NCI-H1694 treated with DMSO at 0.1 percent for 48 hours (cell line): ENCODE measurements at places on chromosomes 2 and 18.

- DNase-seq = no peak
Observed at GRCh38 chr18:45637546-45638327, 22.5 kb downstream of the SLC14A2 start.

DNA sequence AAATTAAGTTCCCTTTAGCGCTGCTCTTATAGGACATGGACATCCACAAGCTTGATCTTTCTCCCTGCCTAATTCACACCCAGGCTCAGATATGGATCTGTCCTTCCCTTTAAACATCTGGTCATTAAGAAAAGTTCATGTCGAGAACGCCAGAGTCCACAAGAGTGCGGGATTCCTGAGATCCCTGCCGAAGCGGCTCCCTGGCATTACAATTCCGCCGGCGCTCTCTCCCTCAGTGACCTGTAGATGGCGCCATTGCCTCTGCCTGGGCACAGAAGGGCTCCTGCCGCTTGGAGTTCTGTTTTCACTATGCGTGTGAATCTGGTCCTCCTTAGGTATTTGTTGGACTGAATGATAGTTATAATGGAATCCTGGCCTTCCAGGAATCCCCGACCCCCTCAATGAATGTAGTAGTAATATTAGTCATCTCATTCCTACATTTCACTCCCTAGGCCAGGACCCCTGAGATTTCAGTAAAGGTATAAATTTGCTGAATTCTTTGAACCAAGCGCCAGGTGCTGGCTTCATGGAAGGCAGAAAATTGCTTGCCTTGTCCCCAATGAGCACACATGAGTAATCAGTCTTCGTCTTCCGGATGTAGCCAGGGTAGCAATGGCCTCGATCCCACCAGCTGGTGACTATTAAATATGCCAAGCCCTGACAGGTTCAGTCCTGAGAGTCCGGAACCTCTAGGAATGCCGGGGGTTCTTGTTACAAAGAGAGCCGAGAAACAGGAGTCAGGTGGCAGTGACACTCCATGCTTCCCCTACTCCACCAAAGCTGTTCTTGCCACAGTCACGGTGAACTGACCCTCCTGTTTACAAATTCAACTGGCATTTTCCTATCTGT lies 26.4 kb upstream of the CD207 start:
- peak; percentile 72 for DNase-seq

- no peak for DNase-seq
Observed at GRCh38 chr2:60339286-60339685, 214.2 kb downstream of the BCL11A start.

DNA sequence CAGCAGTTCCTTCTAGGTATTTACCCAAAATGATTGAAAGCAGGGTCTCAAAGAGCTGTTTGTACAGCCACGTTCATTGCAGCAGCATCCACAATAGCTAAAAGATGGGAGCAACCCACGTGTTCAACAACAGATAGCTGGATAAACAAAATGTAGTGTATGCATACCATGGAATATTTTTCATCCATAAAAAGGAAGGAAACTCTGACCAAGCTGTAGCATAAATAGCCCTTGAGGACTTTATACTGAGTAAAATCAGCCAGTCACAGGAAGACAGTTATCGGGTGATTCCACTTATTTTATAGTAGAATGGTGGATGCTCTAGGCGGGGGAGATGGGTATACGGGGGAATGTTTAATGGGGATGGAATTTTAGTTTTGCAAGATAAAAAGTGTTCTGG lies 7.5 kb downstream of the TRAPPC12 start:
- no peak for DNase-seq

GRCh38 chr2:230144355-230144754 lies 75.4 kb downstream of the SP110 start:
- no peak for DNase-seq

GRCh38 chr2:210004881-210005280 lies 2.4 kb downstream of the RPE start:
- no peak for DNase-seq

- DNase-seq = no peak
Observed at GRCh38 chr18:543447-544078, 36.6 kb upstream of the CETN1 start.

DNA sequence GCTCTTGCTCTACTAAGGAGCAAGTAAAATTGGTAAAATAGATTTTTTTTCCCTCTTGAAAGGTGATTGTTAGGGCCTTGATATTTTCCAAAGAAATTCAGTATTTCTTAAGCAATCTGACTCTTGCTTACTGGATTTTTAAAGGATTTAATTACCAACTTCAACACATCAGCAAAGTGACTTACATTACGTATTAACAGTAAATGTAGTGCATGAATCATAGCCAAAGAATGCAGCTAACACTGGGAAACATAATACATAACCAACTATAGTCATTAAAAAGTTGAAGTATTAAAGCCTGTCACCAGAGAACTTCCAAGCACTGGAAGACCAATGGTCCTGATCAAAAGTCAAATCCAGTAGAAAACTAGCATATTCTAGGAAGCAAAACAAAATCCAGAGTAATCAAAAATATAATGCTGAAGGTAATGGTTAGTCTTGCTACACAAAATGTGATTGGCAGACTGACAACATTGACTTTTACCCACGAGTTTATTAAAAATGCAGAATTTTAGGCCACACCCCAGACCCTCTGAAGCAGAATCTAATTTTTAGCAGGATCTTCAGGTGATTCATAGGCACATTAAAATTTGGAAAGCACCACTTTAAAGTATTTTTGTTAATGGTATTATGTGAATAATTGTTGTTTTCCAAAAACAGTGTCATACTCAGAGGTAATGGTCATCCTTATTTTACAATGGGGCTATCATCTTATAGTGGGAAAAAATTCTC lies 31.8 kb upstream of the CAVIN2 start:
- DNase-seq = no peak

DNA sequence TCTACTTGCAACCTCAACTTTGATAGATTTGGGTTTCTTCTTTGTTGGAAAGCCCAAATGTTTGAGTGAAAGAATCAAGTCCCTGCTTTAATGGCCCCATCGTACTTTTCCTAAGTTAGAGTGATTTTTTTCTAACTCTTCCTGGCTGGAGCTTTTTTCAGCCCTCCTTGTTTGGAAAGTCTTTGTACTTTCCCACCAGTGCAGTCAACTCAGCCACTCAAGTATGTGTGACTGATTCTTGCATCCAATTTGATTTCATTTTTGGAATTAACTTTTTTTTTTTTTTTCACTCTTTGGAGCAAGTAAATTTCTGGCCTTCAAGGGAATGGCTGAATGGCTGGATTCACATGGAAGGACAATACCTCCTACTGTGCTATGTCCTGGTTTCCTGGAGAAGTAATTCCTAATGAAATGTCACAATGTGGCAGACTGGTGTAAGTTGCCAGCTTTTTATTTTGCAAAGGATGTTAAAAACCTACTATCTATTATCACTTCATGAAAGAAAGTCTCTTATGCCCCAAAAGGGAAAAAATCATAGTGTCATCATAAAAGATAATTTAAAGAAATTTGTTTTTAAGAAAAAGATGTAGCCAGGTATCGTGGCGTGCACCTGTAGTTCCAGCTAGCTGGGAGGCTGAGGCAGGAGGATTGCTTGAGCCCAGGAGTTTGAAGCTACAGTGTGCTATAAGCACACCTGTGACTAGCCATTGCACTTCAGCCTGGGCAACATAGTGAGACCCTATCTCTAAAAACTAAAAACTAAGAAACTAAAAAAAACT lies 76.0 kb upstream of the ZFP36L2 start:
- no peak for DNase-seq

DNA sequence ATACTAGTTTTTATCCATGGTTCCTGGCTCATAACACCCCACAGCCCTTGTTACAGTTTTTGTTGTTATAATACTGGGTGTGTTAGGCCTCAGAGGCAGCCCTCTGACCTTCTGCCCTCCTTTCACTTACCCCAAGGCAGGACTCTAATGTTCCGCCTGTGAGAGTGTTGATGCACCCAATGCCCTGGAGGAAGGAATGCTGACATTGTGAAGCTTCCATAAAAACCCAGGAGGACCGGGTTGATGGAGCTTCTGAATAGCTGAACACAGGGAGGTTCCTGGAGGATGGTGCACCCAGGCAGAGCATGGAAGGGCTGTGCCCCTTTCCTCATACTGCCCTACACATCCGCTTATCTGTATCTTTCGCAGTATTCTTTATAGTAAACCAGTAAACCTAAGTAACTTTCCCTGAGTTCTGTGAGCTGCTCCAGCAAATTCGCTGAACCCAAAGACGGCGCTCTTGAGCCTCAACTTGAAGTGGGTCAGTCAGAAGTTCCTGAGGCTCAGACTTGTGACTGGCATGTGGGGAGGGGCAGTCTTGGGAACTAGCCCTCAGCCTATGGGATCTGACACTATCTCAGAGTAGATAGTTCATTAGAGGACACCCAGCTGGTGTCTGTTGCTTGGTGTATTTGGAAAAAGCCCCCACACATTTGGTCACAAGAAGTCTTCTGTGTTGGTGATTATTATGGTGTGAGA lies 10.4 kb downstream of the STON1 start:
- no peak for DNase-seq

- DNase-seq = no peak
Observed at GRCh38 chr18:8895987-8896619, 190.7 kb downstream of the MTCL1 start.

GRCh38 chr18:33700513-33700976 lies 122.5 kb downstream of the ASXL3 start:
- DNase-seq = no peak

- no peak for DNase-seq
Observed at GRCh38 chr2:33013684-33014110, 66.9 kb downstream of the LTBP1 start.

DNA sequence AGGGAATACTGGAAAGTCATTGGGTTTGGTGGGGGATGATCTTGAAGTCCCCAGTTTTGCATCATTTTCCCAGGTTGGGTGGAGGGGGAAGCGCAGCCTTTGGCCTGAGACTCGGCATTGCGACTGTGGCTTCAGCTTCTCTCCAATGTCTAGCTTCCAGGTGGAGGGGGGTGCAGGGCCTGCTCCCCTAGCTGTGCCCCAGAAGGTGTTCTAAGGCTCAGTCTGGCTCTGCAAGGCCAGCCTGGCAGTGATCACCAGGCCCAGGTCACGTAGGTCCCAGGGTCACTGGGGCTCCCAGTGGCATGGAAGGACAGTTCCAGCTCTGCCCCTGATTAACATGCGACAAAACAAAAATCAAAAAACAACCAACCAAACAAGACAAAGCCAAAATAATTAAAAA lies 56.9 kb upstream of the HAAO start:
- DNase-seq = no peak

GRCh38 chr2:30421604-30422443 lies 25.2 kb upstream of the LCLAT1 start:
- no peak for DNase-seq

DNA sequence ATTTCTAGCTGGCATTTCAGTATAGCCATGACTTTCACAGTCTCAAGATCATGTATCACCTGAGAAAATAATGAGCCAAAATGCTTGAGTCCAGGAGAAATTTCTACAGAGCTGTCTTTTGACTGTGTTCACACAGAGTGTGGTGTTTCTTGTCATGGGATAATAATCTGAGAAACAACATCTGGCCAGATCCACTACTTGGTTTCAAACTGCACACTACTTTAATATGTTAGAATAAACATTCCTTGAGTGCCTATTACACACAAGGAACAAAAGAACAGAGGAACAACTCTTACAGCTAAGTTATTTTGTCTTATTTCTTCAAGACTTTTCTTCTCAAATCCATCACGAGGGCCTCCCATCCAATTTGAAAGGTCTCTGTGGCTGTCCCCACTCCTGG lies 108.3 kb downstream of the SS18 start:
- DNase-seq = no peak

DNA sequence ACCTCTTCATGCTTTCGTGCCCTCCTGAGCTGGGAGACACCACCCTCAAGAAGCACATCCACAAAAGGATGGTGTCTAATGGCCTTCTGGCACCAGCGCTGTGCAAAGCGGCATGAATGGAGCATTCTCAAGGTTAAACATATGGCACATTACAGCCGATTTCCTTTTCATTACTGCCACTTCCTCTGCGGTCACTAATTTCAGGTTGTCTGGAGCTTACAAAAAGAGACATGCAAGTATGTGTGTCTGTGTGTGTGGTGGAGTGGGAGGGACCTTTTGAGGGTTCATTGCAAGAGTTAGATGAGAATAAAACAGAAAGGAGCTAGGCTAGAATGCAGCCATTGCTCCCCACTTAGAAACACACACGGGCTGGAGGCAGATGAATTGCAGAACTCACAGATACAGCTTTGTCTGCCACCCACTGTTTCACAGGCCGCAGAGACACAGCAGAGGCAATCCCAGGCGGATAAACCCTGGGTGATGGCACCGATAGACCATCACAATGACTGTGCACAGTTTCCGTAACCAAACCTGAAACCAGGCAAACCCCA lies 76.0 kb downstream of the TGIF1 start:
- DNase-seq = peak; percentile 77

GRCh38 chr2:74205596-74205995 lies 7.2 kb downstream of the MTHFD2 start:
- no peak for DNase-seq

DNA sequence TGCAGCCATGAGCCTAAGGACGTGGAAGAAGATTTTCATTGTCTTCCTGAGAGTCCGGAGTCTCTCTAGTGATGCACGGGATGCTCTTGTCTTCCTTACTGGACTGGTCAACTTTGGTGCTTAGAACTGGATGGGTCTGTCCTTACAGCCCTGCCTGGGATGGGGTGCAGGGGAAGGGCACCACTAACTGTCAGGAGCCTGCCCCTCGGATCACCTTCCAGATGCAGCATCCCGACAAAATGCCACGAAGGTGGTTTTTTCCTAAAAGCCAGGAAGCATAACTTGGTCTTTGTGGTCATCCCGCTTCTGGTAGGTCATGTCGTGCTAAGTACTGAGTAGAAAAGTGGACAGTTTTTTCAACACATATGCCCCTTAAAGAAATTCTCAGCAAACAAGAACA lies 207.4 kb upstream of the TWIST2 start:
- DNase-seq = no peak

- DNase-seq = no peak
Observed at GRCh38 chr2:134193006-134193405, 60.9 kb upstream of the MGAT5 start.

GRCh38 chr2:127052057-127052770 lies 54.7 kb downstream of the BIN1 start:
- DNase-seq = no peak

DNA sequence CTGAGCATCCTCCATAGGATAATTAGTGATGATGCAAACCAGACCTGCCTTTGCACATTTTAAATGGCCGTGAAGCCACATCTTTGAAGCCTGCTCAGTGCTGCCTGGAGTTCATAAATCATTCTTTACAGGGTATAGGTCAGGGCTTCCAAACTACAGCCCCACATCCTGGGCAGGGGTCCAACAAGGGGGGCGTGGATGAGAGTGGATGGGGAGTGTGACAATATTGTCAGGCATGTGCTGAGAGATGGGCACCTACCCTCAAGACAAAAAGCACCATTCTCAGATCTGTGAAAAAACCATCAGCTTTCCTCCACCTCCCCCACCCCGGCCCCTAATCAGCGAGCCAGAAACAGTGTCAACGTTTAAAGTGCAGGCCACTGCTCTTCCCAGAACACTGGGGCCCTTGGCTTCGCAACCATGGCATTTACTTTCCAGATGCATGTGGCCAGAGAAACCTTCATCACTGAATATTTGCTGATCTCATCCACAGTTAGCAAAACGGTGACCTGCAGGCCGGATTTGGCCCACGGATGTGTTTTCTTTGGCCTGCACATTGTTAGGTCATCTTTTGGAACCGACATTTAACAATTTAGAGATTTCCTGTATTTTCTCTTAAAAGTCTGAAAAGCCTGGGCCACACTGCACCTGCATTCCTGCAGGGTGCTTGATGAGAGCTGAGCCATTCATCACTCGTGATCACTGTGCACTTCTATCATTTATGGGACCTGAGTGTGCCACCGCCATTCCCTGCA lies 130.7 kb downstream of the ANKRD44 start:
- no peak for DNase-seq

GRCh38 chr2:37581433-37581832 lies 90.0 kb downstream of the CDC42EP3 start:
- no peak for DNase-seq
